ENCODE measurements at places on chromosomes 4 and X.

GRCh38 chrX:40106676-40107290, 9.0 kb upstream of the BCOR start:
- DNase-seq: no peak

DNA sequence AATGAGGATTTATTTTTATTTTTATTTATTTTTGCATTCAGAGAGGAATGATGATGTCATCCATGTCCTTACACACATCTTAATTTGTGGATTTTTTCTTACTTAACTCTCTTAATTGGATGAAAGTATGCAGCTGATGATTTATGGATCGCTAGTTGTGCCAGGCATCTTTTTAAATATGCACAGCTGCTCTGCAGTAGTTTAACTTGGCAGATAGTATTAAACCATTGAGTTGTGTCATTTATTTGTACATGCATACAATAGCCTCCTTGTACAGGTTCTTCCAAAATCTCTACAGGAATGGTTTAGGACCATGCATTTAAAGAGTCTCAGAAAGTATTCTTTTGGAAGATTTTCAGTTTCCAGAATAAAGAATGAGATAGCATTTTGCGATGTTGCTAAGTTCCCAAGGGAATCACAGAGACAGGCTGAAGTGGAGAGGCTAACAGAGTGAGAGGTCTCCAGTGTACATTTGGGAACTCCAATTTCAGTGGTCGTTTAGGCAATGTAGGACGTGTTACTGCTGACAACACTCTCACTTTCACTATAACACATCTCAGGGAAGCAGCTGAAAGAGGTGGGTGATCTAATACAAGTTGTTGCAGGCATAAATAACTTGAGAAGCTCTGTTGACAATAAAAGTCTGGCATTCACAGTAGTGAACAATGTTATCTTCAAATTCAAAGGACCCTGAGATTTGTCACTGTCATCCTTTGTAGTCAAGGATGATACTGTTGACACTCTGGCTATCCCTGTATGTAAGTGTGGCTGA, 49.9 kb upstream of the SCRG1 start:
- DNase-seq: no peak

- DNase-seq: no peak
Observed at GRCh38 chr4:123785538-123785937, 388.9 kb downstream of the SPRY1 start.

DNA sequence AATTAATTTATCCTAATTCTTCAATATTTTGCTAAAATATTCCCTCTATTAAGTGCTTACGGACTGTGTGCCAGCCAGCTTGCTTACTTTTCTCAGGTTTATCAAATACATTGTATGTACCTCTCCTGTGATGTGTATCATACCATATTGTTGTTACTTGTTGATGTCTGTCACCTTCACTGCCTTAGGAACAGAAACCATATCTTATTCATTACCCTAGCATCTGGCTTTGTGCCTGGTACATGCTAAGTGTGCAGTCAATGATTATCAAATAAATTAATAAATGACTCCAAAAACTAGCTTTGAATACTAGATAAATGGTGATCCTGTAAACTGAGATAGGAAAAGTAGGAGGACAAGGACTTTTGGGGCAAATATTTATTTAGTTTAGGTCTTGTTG, 6.9 kb downstream of the CLCN3 start:
- no peak for DNase-seq

GRCh38 chr4:829291-829690, 3.4 kb upstream of the CPLX1 start:
- no peak for DNase-seq

DNA sequence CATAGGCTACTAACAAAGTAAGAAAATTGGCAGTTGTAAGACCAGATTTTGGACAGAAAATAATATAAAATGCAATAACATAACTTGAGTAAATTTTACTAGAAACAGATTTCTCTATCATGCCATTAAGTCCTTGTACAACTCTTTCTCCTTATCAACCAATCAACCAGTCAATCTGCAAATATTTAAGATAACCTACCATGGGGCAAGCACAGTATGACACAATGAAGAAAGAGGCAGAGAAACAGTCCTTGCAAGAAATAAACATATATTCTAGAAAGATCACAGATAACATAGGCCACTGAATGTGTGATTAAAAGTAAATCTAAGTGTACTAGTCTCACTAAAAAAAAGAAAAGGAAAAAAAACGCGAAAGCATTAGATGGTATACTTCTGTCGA, 194.8 kb downstream of the PPP3CA start:
- DNase-seq: no peak

GRCh38 chrX:118523920-118524319, 28.3 kb downstream of the DOCK11 start:
- DNase-seq: no peak

GRCh38 chr4:163866728-163867315, 372.3 kb downstream of the TMA16 start:
- no peak for DNase-seq

- no peak for DNase-seq
Observed at GRCh38 chr4:21469438-21470300, 478.9 kb downstream of the KCNIP4 start.

DNA sequence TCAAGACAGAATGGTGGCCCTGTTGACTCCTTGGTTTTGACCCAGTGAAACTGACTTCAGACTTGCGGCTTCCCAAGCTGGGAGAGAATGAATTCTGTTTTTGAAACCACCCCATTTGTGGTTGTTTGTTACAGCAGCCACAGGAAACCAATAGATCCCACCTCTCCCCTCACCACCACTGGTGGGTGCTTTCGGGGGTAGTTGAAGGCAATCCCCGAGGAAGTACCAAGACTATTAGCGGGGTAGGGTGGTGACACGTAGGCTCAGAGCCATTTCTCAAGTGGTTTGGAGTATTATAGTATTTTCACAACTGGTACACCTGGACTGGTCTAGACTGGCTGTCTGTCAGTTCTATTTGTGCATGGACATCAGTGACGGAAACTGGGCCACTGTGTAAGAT, 189.1 kb upstream of the RBPJ start:
- DNase-seq: no peak

GRCh38 chr4:8295471-8295870, 25.9 kb downstream of the HTRA3 start:
- no peak for DNase-seq

DNA sequence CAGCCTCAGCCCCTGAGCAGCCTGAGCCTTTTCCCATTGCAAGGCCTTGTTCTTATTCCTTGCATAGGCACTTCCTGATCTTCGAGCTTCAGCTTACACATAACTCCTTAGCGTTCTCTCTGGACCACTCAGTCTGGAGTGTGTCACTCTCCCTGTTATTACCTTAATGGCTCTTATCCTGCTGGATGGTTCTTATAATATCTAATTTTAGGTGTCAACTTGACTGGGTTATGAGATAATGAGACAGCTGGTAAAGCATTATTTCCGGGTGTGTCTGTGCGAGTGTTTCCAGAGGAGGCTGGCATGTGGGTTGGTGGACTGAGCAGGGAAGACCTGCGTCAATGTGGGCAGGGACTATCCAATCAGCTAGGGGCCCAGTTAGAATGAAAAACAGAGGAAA, 75.7 kb downstream of the HAUS3 start:
- no peak for DNase-seq

DNA sequence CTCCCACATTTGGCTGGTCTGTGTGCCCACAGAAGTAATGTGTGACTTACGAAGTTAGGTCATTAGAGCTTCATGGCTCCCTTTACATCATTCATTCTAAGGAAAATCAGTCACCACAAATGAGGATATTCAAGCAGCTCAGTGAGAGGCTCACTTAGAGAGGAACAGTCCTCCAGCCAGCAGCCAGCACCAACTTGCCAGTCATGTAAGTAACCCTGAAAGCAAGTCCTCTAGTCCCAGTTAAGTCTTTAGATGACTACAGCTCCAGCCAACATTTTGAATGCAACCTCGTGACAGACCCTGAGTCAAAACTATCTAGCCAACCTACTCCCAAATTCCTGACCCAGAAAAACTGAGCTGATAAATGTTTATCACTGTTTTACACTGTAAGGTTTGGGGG, 71.3 kb downstream of the LRBA start:
- no peak for DNase-seq

GRCh38 chr4:119329835-119330620, 8.1 kb upstream of the FABP2 start:
- no peak for DNase-seq

GRCh38 chr4:141193516-141194034, 27.1 kb upstream of the ZNF330 start:
- DNase-seq: no peak

- DNase-seq: no peak
Observed at GRCh38 chrX:67545036-67545821, 1.4 kb downstream of the AR start.

GRCh38 chrX:116378961-116379360, 57.4 kb upstream of the SLC6A14 start:
- no peak for DNase-seq

GRCh38 chrX:133249266-133250058, 31.3 kb upstream of the TFDP3 start:
- no peak for DNase-seq

DNA sequence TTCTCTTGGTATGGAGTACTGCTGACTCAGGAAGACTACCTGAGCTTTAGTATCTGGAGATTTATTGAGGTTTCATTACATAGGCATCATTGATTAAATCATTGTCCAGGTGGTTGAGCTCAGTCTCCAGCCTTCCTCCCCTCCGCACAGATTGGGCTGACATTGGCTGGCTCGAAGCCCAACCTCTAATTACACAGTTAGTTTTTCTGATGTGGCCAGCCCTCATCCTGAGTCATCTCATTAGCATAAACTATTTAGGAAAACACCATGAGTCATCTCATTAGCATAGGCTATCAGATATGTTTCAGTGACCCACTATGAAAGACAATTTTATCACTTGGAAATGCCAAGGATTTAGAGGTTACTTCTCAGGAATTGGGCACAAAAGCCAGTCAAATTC, 93.9 kb upstream of the ANKRD50 start:
- DNase-seq: no peak

- no peak for DNase-seq
Observed at GRCh38 chr4:38601244-38601915, 62.6 kb upstream of the KLF3 start.

DNA sequence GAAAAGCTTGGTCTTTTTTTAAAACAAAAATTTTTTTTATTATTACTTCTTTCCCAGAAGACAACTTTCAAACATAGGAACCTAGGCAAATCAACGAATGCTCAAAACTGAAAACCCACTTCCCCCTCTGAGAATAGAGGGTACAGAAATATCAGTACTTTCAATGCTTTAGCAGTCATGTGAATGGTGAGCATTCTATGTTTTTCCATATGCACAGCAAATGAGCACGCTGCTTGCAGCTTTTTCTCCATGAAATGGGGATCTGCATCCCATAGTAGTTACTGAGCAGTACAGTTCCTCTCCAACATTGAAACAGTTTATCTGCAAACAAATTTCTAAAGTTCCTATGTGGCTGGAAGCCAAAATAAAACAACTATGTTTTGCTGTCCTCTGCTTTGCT, 108.4 kb upstream of the BMP2K start:
- no peak for DNase-seq

- no peak for DNase-seq
Observed at GRCh38 chr4:170420255-170420693, 330.5 kb upstream of the AADAT start.

GRCh38 chrX:51876441-51876840, 17.0 kb upstream of the MAGED1 start:
- DNase-seq: no peak

GRCh38 chrX:20434986-20435385, 168.3 kb upstream of the RPS6KA3 start:
- no peak for DNase-seq

- DNase-seq: no peak
Observed at GRCh38 chr4:41613386-41613785, 75.4 kb downstream of the LIMCH1 start.

DNA sequence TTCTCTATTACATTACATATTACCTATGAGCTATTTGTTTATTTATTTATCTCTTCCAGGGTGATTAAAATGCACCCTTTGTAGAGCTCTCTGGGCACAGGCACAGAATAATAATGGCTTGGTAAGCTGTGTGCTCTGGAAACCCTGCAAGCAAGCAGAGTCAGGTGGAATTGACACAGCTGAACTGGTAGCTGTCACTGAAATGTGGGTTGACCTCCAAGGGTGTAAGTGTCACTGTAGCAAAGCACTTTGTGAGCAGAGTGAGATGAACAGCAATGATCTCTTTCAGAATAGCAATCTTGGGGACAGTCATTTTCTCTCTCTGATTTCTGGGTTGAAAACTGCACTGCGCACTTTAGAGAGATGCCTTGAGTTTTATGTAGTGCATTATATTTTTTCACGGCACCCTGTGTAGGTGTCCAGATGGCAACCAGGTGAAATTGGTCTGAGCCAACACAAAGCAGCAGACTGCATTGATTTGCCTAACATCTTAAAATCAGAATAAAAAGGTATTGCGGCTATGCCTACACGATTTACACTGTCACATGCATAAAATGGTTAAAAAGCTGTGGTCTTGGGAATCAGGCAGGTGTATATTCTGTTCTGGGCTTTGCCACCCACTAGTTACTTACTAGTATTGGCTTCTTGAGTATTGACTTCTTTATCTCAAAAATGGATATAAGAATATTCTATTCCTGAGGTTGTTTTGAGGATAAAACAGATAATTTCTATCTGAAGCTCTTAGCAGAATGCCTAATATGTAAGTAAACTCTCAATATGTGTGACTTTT, 450.3 kb downstream of the RAPGEF2 start:
- DNase-seq: no peak

DNA sequence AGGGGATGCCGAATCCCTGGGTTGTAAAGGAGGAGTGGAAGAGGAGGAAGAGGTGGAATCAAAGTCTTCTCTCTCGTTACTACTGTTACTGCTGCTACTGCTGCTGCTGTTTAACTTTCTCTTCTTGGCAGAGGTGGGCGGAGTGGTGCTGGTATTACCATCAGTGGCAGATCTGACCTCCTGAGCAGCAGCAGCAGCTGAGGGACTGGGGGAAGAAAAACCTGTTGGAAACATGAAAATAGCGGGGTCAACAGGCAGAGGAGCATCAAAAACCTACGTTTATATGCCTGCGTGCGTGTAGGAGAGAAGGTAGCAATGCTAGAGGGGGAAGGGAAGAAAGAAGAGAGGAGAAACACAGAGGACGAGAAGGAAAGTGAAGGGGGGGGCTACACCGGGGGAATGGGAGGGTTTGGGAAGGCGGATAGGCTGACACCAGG, 339 bp downstream of the CUL4B start:
- no peak for DNase-seq

GRCh38 chrX:152641996-152642395, 4.3 kb downstream of the GABRQ start:
- DNase-seq: no peak

- no peak for DNase-seq
Observed at GRCh38 chrX:53440621-53441517, 6.7 kb upstream of the HSD17B10 start.

- no peak for DNase-seq
Observed at GRCh38 chr4:25888781-25889180, 25.2 kb upstream of the SMIM20 start.

- DNase-seq: no peak
Observed at GRCh38 chr4:34202154-34202553, 2042.2 kb downstream of the ARAP2 start.

GRCh38 chrX:135541351-135541750, 20.9 kb downstream of the INTS6L start:
- no peak for DNase-seq

DNA sequence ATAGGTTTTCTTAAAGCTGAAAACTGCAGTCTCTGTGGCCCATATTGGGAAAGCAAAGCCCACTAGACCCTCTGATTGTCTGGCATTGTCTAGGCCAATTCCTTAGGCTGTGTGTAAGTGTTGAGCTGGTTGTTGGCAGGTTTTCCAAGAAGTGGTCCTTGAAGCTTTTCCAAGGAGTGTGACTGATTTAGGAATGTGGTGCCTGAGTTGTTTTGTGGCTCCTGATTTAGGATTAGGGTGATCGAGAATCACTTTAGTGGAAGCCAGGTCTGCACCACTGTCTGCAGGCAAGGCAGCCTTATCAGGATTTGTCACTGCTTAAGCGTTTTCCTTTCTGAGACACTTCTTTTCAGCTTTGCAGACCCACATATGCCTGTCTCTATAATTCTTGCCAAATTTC, 339.0 kb upstream of the DDX53 start:
- no peak for DNase-seq

Data from cortex of kidney (tissue), 1 donor.